ENCODE measurements at places on chromosomes 6 and 20.

DNA sequence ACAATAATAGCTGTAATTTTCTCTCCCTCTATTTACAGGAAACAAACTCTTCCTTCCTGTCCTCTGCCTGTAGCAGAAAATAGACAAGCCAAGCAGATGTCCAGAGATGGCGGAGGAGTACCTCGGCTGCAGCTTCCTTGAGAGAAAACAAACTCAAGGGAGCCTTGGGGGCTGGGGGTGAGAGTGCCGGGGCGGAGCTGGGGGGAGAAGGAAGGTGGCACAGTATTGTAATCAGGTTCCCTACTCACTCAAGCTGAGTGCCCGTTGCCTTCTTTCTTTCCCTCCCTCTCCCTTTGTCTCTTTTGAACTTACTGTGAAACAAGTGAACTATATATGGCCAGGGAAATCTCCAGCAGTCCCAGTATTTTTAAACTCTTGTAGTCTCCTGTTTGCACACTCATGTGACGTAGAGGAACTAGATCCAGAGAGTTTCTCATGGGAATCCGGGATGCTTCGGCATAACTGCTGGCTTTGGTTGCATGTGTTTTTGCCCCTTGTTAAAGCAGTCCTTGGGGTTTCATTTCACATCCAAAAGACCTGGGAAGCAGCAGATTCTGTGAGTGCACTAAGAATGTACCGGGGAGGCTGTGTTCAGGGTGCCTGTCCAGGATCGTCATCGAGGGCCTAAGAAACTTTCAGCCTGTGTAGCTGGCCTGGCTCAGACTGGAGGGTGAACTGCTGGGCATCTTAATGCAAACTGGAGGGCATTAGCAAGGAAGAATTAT, 44.6 kb upstream of the HDDC2 start:
- no peak for DNase-seq
- no peaks in the 10 kb centered on the region for H3K36me3 ChIP-seq
- no peak overlapping the region for H3K27ac ChIP-seq
- H3K27me3 ChIP-seq = peaks cover 17% of the 10 kb centered on the region

GRCh38 chr6:90413867-90414266, 117.2 kb upstream of the BACH2 start:
- no peak overlapping the region for H3K27ac ChIP-seq
- H3K27me3 ChIP-seq = no peaks in the 10 kb centered on the region
- H3K4me1 ChIP-seq = peaks cover 16% of the 10 kb centered on the region
- peak overlapping the region; percentile 56 for H3K4me3 ChIP-seq

DNA sequence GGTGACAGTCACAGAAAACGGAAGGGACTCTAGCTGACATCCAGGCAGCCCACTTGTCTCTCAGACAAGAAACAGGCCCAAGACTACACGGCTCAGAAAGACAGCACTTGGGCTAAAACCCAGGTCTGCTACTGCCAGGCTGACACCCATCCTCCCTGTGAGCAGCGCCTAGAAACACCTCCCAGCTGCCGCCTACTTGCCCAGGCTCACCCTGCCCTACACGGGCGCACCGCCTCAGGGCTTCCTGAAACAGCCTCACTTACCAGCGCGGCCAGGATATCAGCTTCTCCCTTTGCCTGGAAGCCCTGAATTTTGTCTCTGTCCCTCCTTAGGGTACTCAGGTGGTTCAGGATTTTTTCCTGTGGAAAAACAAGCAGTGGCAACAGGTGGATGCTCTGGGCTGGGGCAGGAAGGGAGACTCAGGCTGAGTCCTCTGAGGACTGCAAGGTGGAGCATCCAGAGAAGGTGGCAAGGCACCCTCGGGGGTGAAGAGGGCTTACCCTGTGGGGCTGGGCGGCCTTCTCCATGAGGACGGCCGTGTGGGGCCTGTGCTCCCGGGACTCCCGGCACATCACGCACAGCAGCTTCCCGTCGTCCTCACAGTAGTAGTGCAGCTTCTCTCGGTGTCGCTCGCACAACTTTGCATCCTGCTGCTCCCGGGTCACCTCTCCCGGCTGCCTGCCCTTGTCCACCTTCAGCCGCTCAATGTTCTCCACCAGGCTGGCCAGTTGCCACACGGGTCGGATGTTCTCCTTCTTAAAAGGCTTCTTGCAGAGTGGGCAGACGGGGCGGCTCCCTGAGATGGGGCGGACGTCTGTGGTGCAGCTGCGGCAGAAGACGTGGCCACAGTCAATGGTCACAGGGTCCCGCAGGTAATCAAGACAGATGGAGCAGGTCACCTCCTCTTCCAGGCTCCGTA, 14.8 kb downstream of the TRIM26 start:
- H3K36me3 ChIP-seq = peaks cover 7% of the 10 kb centered on the region
- no peak for DNase-seq
- H3K27ac ChIP-seq = no peak overlapping the region
- peaks cover 3% of the 10 kb centered on the region for H3K4me1 ChIP-seq

DNA sequence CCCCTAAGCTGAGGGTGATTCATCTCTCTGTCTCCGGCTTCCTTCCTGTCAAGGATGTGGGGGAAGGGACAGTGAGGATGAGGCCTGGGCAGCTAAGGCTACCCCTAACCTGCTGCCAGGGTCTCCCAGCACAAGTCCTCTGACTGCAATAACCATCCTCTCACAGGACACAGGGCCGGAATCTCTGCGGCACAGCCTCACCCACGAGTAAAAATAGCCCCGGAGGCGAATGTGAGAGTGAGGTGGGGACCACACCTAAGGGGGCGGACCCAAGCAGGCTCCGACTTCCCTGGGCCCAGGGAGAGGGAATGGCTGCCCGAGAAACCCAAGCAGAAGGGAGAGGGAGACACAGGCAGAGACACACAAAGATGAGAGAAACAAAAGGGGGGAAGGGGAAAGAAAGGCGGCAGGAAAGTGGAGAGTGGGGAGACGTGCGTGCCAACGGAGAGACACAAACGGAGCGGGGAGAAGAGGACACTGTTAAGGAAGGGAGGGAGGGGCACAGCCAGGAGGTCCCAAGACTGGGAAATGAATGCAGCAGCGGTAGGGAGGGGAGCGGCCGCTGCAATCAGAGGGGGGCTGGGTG, 1.4 kb downstream of the CLIC1 start:
- DNase-seq = no peak
- peak overlapping the region; percentile 100 for H3K27ac ChIP-seq
- peaks cover 17% of the 10 kb centered on the region for H3K36me3 ChIP-seq
- peak overlapping the region; percentile 93 for H3K4me3 ChIP-seq

DNA sequence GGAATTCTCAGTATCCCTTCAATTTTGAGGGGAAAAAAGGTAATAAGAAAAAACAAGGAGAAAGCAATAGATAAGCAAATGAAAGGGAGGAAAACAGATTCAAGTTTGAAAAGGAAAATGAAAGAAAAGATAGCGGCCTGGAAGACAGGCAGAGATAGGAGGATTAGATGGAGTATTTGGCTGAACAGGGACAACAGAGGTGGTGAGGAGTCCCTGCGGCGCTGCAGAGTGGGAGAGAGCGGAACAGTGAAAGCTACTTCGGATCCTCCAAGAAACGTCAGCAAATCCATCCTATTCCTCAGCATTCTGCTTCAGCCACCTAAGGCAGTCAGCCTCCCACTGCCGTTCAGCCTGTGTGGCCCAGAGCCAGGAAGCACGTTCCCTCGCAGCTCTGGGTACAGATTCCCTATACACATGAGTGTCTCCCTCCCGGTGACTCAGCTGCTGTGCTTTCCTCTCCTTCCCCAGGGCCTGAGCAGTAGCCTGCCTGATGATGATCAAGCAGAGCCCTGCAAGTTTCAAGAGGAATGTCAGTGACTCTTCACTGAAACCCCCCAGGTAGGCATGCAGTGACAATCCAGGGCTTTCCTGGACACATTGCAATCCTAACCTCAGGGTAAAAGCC, 43.4 kb upstream of the CDYL start:
- no peaks in the 10 kb centered on the region for H3K36me3 ChIP-seq
- no peaks in the 10 kb centered on the region for H3K27me3 ChIP-seq
- H3K4me1 ChIP-seq = peaks cover 20% of the 10 kb centered on the region
- H3K4me3 ChIP-seq = no peak overlapping the region
- DNase-seq = no peak
- H3K27ac ChIP-seq = no peak overlapping the region

DNA sequence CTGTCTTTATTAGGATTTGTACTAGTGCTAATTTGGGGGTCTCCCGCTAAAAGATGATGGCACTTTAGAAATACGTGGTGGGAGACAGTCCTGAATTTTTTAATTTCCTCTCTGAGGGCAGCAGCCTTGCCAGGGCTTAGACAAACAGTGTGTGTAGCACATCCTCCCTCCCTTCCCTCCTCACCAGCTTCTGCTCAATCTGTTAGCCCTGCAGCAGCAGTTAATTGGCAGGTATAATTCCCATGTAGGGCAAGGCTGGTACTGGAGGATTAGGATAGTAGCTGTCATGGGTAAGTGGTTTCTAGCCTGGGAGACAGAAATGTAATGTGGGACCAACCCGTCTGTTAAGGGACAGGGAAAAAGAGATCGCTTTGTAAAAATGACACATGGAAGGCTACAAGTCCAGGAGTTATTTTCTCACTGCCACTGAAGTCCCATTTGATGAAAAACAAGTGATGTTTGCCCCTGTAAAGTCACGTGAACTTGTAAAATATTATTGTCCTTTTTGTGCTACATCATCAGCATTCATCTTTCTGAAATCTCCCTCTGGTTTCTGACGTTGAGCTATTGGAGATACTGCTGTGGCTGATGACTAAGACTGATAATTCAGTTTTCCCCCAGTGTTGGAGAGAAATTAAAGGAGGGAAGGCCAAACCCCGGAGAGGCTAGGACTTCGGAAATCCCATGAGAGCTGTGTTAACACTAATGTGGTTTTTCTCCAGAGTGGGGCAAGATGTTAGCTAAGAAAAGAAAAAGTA, 40.6 kb downstream of the CTNNBL1 start:
- peaks cover 5% of the 10 kb centered on the region for H3K4me1 ChIP-seq
- peaks cover 17% of the 10 kb centered on the region for H3K36me3 ChIP-seq
- no peak overlapping the region for H3K4me3 ChIP-seq
- no peak for DNase-seq
- H3K27me3 ChIP-seq = no peaks in the 10 kb centered on the region
- peak overlapping the region; percentile 9 for H3K27ac ChIP-seq

DNA sequence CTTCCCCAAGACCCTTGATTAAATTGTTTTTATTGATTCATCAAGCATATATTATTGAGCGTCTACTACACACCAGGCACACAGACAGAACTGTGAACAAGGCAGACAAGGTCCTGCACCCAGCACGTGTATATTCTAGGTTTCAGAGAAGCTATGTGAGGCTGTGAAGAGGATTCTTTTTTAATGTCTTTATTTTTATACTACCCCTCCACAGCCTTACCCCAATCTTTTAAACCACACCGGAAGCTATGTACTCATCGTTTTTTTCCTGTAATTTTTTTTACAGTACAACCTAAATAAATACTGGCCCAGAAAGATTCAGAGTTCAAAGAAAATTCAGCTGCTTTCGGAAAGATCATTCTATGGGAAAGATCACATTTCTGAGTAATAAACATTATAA, 10.0 kb downstream of the SGK1 start:
- H3K27ac ChIP-seq = no peak overlapping the region
- DNase-seq = no peak

GRCh38 chr6:14520536-14520935, 403.0 kb downstream of the CD83 start:
- H3K4me3 ChIP-seq = no peak overlapping the region
- H3K27me3 ChIP-seq = no peaks in the 10 kb centered on the region
- H3K36me3 ChIP-seq = no peaks in the 10 kb centered on the region
- peaks cover 9% of the 10 kb centered on the region for H3K4me1 ChIP-seq
- DNase-seq = no peak

DNA sequence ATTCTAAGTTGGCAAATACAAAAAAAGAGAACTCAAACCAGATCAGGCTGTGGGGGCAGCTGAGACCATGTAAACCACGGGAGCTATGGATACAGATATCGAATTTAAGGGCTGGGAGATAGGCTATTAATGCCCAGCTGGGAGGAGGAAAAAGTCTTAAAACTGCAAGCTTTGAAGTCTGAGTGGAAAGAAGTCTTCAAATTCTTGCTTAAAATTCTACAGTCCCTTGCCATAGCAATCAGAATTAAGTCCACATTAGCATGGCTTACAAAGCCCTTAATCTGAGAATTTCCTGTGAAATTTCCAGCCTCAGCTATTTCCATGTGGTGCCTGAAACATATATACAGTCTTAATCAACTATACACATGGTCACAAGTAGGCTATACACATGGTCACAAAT, 465.0 kb upstream of the HSF2 start:
- H3K27ac ChIP-seq = no peak overlapping the region
- no peaks in the 10 kb centered on the region for H3K36me3 ChIP-seq
- no peaks in the 10 kb centered on the region for H3K27me3 ChIP-seq
- no peak overlapping the region for H3K4me3 ChIP-seq
- H3K4me1 ChIP-seq = peaks cover 7% of the 10 kb centered on the region
- DNase-seq = no peak

DNA sequence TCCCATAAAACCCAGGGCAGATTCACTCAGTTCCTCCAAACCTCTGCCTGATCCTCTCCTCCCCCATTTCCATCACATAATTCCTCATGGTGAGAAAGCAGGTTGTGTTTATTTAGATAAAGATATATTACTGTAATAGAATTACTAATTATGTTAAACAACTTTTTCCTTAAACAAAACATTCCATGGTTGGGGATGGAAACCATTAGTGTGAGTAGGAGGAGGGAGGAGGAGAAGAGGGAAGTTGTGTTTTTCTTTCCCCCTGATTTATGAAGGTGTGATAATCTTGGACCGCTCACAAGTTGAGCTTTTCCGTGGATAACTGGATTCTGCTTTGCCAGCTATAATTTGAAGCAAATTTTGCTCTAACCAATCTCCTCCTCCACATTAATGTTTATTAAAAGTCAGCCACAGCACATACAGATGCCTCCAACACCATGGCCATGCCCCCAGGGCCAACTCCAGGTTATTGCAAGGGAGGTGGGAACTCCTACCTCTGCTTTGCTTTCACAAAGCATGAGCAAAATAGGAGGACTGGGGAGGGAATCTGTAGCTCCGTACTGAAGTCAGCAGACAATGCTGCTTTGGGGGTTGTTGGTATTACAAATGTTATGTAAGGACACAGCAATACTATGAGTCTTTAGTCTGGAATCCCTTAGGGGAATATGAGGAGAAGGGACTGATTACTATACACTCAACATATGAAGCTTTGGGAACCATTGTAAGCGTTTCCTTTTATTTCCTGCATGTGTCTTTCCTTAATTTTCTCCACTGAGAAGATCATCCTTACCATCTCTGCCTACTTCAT, 542.0 kb downstream of the DHX35 start:
- no peaks in the 10 kb centered on the region for H3K36me3 ChIP-seq
- no peak overlapping the region for H3K4me3 ChIP-seq
- H3K27me3 ChIP-seq = no peaks in the 10 kb centered on the region
- DNase-seq = no peak
- peak overlapping the region; percentile 9 for H3K27ac ChIP-seq

DNA sequence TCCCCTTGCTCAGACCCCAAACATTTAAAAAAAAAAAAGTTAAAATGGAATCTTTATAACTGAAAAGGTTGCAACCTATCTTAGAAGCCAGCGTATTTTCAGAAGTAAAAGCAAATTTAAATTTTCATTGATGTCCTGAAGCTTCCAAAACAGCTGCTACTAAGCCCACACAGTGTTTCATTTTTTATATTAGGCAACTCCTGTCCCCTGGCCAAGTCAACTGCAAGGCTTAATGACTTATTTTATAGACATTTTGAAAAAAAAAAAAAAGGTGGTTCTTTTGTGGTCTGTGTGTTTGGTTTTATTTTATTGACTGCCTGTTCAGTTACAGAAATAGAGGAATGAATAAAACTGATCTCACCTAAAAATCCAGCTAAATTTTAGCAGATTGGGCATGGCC, 13.0 kb downstream of the CFAP61 start:
- H3K4me3 ChIP-seq = no peak overlapping the region
- no peaks in the 10 kb centered on the region for H3K36me3 ChIP-seq
- peaks cover 36% of the 10 kb centered on the region for H3K27me3 ChIP-seq
- no peak for DNase-seq

- H3K36me3 ChIP-seq = peaks cover 3% of the 10 kb centered on the region
- no peak overlapping the region for H3K4me3 ChIP-seq
- DNase-seq = no peak
- no peak overlapping the region for H3K27ac ChIP-seq
- no peaks in the 10 kb centered on the region for H3K4me1 ChIP-seq
- peaks cover 32% of the 10 kb centered on the region for H3K27me3 ChIP-seq
Measured at GRCh38 chr6:159493231-159493897, 199.7 kb downstream of the SOD2 start.
